ENCODE measurements at places on chromosomes 7 and 10.

DNA sequence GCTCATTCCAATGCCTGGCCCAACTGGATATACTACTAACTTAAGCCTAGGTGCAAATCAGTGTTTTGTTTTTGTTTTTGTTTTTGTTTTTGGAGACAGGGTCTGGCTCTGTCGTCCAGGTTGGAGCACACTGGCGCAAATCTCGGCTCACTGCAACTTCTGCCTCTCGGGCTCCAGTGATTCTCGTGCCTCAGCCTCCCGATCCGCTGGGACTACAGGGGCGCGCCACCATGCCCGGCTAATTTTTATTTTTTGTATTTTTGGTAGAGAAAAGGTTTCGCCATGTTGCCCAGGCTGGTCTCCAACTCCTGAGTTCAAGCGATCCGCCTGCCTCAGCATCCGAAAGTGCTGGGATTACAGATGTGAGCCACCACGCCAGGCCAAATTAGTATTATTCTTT, 1.6 kb downstream of the PPP3CB start:
- no peak for DNase-seq

GRCh38 chr10:91412354-91413087, 2.4 kb downstream of the HECTD2 start:
- DNase-seq: no peak

GRCh38 chr10:36441557-36441956, 683.8 kb upstream of the ANKRD30A start:
- no peak for DNase-seq

- no peak for DNase-seq
Observed at GRCh38 chr10:63673246-63673645, 152.0 kb downstream of the REEP3 start.

GRCh38 chr10:34581801-34582532, 233.1 kb downstream of the PARD3 start:
- no peak for DNase-seq

GRCh38 chr10:103470761-103471653, 8.0 kb downstream of the CALHM3 start:
- DNase-seq: peak; percentile 94

DNA sequence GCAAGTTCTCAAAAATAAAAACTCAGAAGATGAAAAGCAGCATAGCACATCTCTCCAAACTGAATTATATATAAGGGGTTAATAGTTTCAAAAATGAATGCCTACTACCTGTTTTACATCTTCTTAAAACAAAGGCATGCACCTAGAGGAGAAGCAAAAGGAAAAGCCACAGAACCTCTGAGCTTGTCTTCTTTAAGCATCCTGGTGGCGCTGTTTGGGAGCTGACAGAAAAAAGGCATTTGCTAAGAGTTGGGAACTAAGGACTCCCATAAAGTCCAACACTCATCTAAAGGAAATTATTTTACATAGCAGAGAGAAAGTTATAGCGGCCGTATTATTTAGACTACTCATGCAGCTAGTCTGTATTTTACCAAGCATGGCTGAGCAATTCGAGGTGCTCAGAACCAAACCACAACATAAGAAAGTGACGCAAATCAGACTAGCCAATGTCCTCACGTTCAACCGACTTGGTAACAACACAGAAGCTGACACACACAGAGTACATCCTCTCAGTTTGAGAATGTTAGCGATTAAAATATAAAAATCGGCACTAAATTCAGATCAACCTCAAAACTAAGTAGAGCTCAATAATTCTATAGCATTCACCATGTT, 38.8 kb downstream of the PTN start:
- no peak for DNase-seq

DNA sequence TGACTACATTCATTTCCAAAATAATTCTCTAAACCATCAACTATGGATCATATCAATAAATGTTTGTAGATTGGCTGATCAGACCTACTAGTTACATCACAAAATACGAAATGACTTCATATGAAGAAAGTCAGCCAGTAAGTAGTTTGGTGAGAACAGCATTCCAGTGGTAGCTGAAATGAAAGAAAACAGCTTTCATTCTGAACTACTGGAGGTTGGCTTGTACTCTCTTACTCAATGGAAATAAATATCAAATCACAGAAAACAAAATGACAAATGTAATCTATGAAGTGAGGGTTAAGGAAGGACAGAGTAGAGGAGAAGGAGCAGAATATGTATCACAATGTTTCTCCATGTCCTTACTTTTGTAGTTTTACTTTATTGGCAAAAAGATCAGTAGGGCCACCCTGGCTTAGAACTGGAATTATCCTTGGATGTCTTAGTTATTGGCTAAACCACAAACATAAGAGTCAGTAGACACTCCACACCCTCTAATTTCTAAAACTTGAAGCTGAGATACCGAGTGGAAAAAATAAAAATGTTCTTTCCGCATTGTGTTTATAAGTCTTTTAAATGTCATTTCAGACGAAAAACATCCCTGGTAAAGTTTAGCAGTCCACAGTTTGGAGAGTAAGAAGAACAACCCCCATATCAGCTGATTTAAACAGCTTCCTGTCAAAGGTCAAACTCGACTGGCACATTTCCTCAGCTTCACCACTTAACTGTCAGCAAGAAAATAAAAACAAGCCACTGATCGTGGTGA, 74.0 kb upstream of the DGKI start:
- no peak for DNase-seq

Measured in HL-60 (cell line).